ENCODE measurements at places on chromosomes 6 and 20. TPM values are rescaled to one million over a fixed set of nuclear protein-coding genes. Genes with fewer than 3 reads are reported as not detected.

DNA sequence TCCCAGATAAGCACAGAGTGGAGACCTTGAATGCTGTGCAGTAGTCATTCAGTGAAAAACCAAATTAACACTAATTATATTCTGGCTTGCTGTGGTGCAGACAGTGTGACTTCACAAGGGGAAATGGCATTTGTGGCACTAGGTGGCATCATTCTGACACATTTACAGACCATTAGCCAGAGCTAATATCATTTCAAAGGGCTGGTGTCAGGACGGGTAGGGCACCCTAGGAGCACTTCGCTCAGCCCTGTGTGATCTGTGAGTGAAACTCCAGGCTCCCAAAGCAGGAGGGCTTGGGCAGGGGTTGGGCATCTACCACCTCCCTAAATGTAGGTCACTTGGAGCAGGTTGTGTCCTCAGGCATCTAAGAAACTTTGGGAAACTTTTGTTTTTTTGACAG, 555.8 kb downstream of the PKHD1 start:
- H3K4me1 ChIP-seq = peaks cover 7% of the 10 kb centered on the region
- H3K27me3 ChIP-seq = peaks cover 1% of the 10 kb centered on the region
- H3K36me3 ChIP-seq = no peaks in the 10 kb centered on the region
- no peak overlapping the region for H3K27ac ChIP-seq
- H3K4me3 ChIP-seq = no peak overlapping the region
- no peak for DNase-seq

- H3K27me3 ChIP-seq = no peaks in the 10 kb centered on the region
- no peaks in the 10 kb centered on the region for H3K36me3 ChIP-seq
- H3K4me1 ChIP-seq = peaks cover 16% of the 10 kb centered on the region
- no peak for DNase-seq
Measured at GRCh38 chr6:4301871-4302270, 166.5 kb upstream of the ECI2 start.

- no peak overlapping the region for H3K4me3 ChIP-seq
- H3K27ac ChIP-seq = no peak overlapping the region
- no peaks in the 10 kb centered on the region for H3K36me3 ChIP-seq
- DNase-seq = no peak
- H3K27me3 ChIP-seq = no peaks in the 10 kb centered on the region
Measured at GRCh38 chr20:56551571-56551970, 18.5 kb downstream of the FAM209B start.

The PLCB1 gene
- total RNA-seq = 10.8 TPM

DNA sequence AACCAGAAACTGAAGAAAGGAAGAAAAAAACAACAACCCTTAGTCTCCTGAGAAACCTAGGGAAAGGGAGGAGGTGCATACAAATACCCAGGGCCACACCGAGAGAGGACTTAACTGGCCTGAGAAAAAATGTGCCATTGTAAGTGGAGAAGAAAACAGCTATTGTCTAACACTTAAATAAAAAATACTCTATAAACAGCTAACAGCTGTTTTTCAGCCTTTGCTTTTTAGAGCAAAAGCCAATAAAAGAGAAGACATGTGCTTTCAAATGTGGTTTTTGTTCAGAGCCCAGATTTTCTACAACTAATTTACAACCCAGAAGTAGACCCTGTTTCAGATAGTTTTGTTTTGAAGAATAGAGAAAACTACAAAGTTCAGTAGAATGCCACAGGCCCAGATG, 56.0 kb upstream of the SLC22A16 start:
- no peak for DNase-seq
- no peak overlapping the region for H3K27ac ChIP-seq
- peaks cover 59% of the 10 kb centered on the region for H3K4me1 ChIP-seq
- no peaks in the 10 kb centered on the region for H3K36me3 ChIP-seq

- H3K36me3 ChIP-seq = no peaks in the 10 kb centered on the region
- no peak overlapping the region for H3K4me3 ChIP-seq
- H3K27ac ChIP-seq = peak overlapping the region; percentile 30
- peaks cover 9% of the 10 kb centered on the region for H3K4me1 ChIP-seq
Measured at GRCh38 chr6:15462717-15463525, 199.9 kb downstream of the DTNBP1 start.

DNA sequence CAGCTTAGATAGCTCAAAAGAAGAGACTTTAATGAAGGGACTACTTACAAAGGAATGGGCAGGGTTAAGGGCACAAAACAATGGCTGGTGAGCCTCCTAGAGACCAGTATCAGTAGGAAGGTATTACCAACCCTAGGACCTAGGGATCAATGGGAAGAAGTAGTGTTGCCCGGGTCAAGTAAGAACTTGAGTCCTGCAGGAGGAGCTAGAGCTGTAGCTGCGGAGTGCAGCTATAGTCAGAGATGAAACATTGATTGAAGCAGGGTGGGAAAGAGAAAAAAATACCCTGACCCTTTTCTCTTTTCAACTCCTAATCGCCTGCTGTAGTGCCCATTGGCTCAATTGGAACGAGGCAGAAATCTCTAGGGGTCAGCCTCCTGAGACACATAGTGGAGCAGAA, 144.0 kb downstream of the FLRT3 start:
- H3K27me3 ChIP-seq = no peaks in the 10 kb centered on the region
- H3K4me3 ChIP-seq = no peak overlapping the region
- no peak overlapping the region for H3K27ac ChIP-seq
- no peaks in the 10 kb centered on the region for H3K36me3 ChIP-seq
- DNase-seq = no peak
- H3K4me1 ChIP-seq = peaks cover 14% of the 10 kb centered on the region

- DNase-seq = peak; percentile 37
- H3K4me3 ChIP-seq = no peak overlapping the region
- no peaks in the 10 kb centered on the region for H3K36me3 ChIP-seq
Measured at GRCh38 chr20:24821391-24821790, 127.7 kb upstream of the CST7 start.

GRCh38 chr20:1888796-1889463, 6.3 kb upstream of the SIRPA start:
- DNase-seq = no peak
- no peak overlapping the region for H3K4me3 ChIP-seq
- H3K27me3 ChIP-seq = peaks cover 6% of the 10 kb centered on the region
- no peaks in the 10 kb centered on the region for H3K36me3 ChIP-seq
- peaks cover 10% of the 10 kb centered on the region for H3K4me1 ChIP-seq
- H3K27ac ChIP-seq = no peak overlapping the region

The YIPF3 gene
- 142 TPM for total RNA-seq

DNA sequence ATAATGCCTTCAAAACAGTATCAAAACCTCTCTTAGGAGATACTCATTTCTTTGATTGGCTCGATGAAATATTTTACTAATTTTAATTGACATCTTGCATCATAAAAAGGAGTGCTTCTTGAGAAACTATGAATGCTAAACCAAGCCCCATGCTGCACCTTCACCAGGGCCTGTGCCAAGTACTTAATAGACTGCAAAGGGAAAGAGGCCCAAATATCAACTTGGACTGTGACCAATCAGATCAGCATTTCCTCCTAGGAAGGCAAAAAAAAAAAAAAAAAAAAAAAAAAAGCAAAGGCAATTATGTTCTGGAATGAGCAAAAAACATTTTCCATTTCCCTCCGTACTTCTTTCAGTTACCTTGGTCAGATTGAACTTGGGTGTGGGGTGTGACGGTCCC, 253.0 kb upstream of the SOX4 start:
- DNase-seq = no peak
- peaks cover 3% of the 10 kb centered on the region for H3K36me3 ChIP-seq
- no peaks in the 10 kb centered on the region for H3K27me3 ChIP-seq
- no peak overlapping the region for H3K27ac ChIP-seq

DNA sequence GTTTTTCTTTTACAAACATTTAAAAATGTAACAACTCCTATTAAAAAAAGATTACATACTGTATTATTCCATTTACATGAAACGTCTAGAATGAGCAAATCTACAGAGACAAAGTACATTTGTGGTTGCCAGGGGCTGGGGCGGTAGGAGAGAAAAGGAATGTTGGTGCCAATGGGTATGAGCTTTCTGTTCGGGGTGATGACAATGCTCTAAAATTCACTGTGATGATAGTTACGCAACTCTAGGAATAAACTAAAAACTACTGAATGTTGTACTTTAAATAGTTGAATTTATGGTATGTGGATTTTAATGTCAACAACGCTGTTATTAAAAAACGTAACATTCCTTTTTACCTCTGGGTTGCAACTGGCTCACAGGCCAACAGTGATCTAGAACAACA, 211.1 kb downstream of the GMDS start:
- H3K27ac ChIP-seq = peak overlapping the region; percentile 93
- no peaks in the 10 kb centered on the region for H3K36me3 ChIP-seq
- DNase-seq = no peak
- H3K4me3 ChIP-seq = peak overlapping the region; percentile 34

The B3GALT4 gene
- total RNA-seq = 9.2 TPM

GRCh38 chr6:42428326-42429041, 23.2 kb downstream of the TRERF1 start:
- no peak overlapping the region for H3K27ac ChIP-seq
- H3K4me3 ChIP-seq = no peak overlapping the region
- H3K27me3 ChIP-seq = no peaks in the 10 kb centered on the region

DNA sequence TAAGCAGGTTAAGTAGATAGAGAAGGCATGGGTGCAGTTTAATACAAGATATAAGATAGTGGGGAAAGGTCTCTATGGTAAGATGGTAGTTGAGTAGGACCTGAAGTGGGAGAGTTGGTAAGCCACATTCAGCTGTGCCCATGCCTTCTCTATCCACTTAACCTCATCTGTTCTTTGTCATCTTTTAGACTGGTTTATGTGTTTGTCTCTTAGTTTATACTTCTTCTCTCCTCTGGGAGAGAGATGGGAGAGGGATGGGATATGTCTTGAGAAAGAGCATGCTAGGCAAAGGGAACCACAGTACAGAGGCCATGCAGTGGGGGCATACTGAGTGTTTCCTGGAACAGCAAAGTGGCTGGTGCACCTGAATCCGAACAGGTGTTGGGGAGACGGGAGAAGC, 46.7 kb downstream of the KIZ start:
- H3K4me3 ChIP-seq = no peak overlapping the region
- peaks cover 17% of the 10 kb centered on the region for H3K36me3 ChIP-seq
- DNase-seq = no peak

DNA sequence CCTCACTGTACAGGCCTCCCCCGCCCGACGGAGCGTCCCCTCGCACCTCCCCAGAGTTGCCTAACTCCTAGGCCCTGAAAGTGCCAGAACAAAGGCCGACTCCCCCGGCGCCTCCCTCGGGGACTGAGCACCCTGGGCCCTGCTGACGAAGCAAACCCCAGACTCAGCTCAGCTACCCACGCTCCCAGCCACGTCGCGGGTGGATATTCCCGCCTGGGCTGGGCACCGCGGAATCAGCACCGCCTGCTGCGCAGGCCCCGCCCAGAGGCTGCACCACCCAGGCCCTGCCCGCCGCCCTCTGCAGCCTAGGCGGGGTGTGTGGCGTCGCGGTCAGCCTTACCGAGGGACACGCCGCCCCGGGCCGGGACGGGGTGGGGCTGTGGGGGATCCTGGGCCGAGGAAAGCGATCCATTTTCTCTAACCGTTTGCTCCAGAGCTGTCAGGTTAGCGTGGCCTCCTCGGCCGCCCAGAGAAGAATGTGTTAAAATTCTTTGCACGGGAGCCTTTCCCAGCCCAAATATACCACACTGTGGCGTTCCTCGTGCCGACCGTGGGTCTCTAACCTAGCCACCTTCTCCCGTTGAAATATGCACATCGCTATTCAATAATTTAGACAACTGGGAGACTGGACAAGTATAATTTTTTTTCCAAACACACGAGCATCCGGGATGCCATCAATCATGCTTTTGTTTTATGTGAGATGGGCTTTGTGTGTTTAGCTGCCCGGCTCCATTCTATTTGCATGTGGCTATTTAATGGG, 31.4 kb downstream of the TFAP2A start:
- H3K27ac ChIP-seq = no peak overlapping the region
- peak overlapping the region; percentile 16 for H3K4me3 ChIP-seq
- H3K27me3 ChIP-seq = peaks cover 57% of the 10 kb centered on the region
- DNase-seq = peak; percentile 88
- H3K4me1 ChIP-seq = peaks cover 19% of the 10 kb centered on the region

The DNAH8 gene
- total RNA-seq = 0.05 TPM

DNA sequence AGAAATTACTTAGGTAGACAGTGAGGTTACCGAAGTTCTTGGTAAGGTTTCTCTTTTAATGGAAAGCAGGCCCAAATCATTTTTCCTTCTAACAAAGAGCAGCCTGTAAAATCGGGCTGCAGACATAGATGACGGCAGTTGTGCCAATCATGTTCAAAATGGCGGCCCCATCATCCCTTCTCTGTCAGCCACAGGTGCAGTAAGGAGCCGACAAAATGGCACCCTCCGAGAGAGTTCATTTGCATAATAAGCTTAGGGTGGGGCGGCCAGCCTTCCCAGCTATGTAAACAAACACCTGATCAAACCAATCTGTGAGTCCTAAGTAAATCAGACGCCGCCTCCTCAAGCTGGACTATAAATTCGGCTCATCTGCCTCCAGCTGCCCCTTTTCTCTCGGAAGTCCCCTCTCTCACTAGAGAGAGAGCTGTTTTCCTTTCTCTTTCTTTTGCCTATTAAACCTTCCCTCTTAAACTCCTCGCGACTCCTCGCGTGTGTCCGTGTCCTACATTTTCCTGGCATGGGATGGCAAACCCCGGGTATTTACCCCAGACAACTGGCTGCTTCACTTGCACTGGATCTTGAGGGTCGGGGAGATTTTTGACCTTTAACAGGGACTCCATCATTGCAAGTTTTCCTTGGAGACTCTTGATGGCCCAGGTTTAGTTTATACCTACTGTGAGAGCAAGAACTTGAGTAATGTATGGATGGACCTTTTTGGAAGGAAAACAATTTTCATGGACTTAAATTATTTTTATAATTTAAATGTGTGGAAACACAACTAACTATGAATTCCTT, 8.9 kb upstream of the DDR1 start:
- no peaks in the 10 kb centered on the region for H3K27me3 ChIP-seq
- peak overlapping the region; percentile 99 for H3K27ac ChIP-seq
- peaks cover 11% of the 10 kb centered on the region for H3K36me3 ChIP-seq
- no peak overlapping the region for H3K4me3 ChIP-seq
- H3K4me1 ChIP-seq = peaks cover 44% of the 10 kb centered on the region
- no peak for DNase-seq

DNA sequence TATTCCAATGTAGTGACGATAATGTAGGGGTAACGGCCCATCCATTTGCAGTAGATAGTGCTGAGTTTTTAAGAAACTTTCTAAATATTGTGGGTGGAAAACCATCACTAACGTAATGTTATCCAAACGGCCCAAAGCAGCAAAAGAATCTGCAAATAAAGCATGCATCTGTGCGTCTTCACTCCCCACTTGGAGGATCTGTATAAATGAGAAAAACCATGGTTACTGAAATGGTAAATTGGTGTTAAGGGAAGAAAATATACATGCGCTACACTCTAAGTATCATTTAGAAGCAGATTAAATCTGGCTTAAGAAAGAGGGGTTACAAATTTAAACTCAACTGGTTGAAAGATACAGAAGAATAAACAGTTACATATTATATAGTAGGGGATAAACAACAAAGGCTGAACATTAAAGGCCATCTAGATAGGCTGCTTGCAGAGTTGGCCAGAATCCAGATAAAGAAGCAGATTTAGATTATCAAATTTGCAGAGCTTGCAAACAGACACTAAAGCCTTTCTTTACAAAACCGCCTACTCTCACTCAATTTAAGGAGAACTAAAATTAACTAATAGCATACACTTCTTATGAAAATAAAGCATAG, 93.3 kb downstream of the SESN1 start:
- peaks cover 7% of the 10 kb centered on the region for H3K4me1 ChIP-seq
- peaks cover 6% of the 10 kb centered on the region for H3K36me3 ChIP-seq
- DNase-seq = no peak

Data from chondrocyte (in vitro differentiated cells).